ENCODE measurements at places on chromosomes 7 and 10.

DNA sequence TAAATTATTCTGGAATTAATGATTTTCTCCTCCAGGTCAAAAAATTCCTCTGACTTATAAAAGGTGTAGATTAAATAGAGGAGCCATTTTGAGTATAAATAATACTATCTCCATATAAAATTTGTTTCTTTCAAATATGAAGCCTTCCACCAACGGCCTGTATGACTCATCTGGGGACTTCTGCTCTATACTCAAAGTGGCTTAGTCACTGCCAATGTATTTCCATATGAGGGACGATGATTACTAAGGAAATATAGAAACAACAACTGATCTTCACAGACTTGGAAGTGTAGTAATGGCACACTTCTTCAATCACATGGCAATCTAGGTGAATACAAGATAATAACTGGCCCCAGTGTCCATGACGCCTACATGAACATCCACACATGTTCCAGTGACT is 335.6 kb upstream of the HGF start:
- no peak for DNase-seq

DNA sequence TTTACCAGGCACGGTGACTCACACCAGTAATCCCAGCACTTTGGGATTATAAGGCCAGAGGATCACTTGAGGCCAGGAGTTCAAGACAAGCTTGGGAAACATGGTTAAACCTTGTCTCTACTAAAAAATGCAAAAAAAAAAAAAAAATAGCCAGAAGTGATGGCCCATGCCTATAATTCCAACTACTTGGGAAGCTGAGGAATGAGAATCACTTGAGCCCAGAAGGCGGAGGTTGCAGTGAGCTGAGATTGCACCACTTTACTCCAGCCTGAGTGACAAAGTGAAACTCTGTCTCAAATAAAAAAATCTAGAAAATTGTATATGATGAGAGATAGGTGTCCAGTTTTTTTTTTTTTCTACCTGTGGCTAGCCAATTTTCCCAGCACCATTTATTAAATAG is 578.2 kb downstream of the ANKRD7 start:
- no peak for DNase-seq

GRCh38 chr10:92103376-92104090 is 180.0 kb downstream of the BTAF1 start:
- no peak for DNase-seq

GRCh38 chr7:122988333-122988732 is 7.2 kb downstream of the TAS2R16 start:
- no peak for DNase-seq

DNA sequence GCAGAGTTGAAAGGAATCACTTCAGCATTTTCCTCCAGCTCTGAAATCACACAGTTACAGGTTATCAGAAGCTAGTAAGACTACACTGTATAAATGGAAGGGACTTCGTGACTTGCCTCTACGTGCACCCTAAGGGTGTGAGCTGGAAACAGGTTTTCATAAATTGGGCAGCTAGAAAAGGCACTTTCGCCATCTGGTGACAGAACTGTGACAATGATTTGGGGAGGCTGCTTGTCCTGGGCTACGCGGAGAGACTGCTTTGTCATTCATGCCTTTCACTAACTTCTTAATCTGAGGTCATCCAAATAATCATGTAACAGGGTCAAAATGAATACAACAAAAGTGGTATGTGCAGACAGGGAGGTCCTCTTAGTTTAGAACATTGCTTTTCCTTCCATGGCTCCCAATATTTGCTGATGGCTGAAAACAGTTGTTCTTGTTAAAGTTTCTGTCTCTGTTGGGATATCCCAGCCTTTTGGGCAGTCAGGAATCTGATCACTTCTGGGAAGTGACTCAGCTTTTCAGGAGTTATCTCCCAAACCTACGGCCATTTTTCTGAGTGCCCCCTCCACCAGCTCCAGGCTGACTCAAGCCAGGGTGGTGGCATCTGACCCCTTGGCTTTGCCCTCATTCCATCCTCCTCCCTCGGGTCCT is 17.8 kb downstream of the VWC2 start:
- no peak for DNase-seq

- DNase-seq, result no peak
Measured at GRCh38 chr10:17918187-17918903, 33.4 kb upstream of the SLC39A12 start.

GRCh38 chr7:87152897-87153641 is 816 bp downstream of the DMTF1 start:
- no peak for DNase-seq

DNA sequence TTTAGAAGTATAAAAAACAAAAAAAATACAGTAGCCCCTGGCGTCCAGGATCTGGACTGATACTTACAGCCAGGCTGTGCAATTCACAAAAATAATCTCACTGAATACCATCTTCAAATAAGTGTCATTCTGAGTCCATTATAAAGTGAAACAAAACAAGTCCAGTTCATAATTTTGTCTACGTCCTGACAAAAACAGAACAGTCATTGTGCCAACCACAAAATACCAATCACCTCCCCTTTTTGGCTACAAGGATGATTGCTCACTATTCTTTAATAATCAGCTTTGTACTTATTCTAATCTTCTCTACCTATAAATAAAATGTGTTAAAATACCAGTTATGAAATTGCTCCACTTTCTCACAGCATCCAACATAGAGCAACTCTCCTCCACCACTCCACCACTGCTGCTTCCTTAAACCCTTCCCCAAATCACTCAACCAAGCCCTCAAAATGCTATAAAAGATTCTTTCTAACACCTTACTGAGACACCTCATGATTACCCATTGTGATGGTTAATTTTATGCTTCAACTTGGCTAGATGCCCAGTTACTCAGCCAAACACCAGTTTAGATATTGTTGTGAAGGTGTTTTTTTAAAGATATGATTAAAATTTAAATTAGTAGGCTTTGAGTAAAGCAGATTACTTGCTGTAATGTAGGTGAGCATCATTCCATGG is 479.8 kb upstream of the SEMA3A start:
- DNase-seq, result no peak

DNA sequence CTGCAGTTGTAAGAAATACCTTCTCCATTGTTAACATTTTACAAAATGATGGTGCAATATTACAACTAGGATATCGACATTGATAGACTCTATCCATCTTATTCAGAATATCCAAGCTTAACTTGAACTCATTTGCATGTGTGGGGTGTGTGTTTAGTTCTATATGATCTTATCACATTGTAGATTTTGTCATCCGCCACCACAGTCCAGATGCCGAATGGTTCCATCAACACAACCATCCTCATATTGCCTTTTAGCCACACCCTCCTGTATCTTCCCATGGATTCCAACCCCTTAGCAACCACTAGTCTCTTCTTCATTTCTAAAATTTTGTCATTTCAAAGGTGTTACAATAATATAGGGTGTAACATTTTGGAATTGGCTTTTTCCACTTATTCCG is 452.9 kb upstream of the AKR1E2 start:
- no peak for DNase-seq

- no peak for DNase-seq
Measured at GRCh38 chr7:75718390-75719031, 20.2 kb downstream of the HIP1 start.

DNA sequence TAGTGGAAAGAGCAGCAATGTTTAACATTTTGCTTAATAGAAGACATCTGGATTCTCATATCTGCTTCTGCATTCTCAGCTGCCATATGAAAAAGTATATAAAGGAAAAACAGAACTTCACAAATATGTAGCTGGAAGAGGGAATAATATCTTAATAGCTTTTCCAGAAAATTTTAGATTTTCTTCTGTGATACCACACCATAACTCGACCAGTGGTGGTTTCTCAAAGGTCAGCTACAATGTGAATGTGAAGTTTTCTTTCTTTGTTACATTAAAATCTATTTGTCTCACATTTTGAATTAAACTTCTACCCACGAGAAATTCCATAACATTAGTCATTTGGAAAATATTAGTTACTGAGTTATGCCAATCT is 339.8 kb downstream of the PARD3 start:
- no peak for DNase-seq

- DNase-seq, result no peak
Measured at GRCh38 chr10:60444494-60445064, 54.9 kb upstream of the ANK3 start.

DNA sequence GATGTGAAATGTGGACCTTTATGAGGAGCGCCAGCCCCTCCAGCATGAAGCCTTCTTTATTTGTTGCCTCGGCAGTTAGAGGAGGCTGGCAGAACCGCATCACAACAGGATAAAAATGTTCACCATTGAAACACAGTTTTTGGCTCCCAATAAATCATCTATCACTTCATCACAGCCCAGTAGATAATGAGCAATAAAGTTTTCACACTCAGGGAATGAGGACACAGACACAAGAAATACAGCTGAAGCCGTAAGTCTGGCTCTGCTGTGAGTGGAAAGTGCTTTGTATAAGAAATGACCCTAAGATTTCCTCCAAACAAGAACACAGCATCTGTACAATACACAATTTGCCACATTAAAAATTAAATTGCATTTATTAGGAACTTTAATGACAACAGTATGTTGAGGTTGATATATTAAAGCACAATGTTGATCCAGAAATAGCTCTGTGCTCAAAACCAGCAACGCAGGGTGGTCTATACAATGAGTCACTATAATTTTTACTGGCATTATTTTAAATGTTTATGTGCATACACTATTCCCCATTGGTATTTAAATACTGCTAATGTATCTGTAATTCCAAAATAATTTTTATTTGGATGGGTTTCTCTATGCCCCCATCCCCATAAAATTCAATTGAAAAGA is 301.8 kb upstream of the MGMT start:
- no peak for DNase-seq

GRCh38 chr10:15293862-15294842 is 76.9 kb downstream of the FAM171A1 start:
- DNase-seq, result no peak

DNA sequence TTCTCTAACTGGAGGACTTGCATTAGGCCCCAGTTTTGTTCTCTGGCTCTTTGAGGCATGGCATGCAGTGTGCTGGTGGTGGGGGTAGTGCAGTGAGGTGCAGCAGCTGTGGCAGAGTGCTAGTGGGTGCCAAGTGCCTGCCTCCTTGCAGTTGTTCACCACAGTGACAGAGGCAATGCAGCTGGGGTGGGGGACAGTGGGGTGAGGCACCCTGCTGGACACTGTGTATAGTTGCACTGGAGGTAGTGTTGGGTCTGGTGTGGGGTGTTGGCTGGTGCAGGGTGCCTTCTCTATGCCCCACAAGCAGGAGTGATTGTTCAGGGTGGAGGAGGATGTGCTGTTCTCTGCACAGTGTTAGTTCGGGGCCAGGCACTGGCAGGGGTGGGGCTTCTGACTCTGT is 21.7 kb upstream of the KEL start:
- DNase-seq, result no peak

- no peak for DNase-seq
Measured at GRCh38 chr10:775245-776075, 86.0 kb upstream of the DIP2C start.

DNA sequence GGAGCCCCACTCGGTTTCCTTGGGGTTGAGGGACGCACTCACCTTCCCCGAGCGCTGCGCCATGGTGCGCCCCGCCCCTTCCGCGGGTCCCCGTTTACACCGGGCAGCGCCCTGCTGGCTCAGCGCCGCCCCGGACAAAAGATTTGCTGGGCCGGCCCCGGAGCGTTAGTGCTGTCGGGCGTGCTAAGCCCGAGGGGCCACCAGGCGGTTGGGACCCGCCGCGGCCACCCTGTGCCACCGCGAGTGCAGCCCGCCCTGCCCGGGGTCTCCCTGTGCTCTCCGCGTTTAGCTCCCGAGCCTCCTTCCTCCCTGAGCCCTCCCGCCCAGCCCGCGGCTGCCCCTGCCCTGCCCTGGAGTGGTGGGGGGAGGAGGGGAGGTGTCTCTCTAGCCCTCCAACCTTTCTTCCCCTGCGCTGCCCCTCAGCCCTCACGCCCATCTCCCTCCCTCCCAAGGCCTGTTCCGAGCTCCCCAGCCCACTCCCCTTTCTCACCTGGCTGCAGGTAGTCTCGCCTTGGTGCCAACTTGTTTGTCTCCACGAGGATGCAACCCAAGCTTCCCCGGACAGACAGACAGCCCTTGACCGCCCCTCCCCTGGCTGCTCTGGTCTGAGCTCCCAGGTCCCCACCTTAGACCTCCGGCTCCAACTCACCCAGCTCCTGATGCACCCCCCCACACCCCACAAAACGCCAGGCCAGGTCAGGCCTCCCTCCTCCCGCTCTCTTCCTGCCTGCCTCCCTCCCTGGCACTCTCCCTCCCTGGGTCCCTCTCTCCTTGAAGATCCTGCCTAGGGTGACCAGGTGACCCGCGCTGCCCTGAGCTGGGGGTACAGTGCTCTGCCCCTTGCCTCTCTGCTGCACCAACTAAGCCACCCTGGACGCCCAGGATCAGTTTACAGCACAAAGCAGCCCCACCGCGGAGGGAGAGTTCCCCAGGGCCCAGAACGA is at the start of gene CRYGN:
CRYGN (minus strand) TSS at position 287 of the 944 bp plus-strand sequence; CDS start at position 63, 224 bp downstream.
- DNase-seq, result no peak

- DNase-seq, result no peak
Measured at GRCh38 chr7:25026156-25026555, 46.2 kb upstream of the OSBPL3 start.

DNA sequence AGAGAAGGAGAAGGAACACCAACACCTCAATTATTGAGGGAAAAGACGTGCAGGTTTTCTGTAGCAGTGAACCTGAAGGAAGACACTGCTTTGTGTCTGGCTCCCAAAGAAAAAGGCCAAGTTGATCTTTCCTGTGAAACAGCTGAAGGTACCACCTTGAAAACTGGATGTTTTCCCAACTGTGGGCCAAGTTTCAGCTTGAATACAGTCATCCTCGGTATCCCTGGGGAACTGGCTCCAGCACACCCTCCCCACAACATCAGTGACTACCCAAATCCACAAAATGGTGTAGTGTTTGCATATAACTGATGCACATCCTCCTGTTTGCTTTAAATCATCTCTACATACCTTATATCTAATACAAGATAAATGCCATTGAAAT is 297.0 kb upstream of the PITRM1 start:
- DNase-seq, result no peak

DNA sequence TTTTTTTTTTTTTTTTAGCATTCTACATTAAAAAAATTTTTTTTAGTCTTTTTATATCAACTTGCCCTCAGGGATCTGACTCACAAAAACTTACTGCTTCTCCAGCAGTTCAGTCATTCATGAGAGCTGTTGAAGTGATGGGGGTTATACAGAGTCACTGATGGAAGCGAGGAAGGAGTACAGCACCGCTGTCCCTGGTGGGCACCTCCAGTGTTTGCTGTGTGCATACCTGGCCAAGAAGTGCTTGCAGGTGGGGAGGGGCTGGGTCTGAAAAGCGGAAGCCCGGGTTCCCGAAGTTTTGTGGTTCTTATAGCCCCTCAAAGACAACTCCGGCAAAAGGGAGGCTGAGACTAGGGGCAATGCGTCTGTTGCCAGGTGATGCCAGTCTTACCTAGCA is 46.2 kb downstream of the MINDY4 start:
- DNase-seq, result no peak

DNA sequence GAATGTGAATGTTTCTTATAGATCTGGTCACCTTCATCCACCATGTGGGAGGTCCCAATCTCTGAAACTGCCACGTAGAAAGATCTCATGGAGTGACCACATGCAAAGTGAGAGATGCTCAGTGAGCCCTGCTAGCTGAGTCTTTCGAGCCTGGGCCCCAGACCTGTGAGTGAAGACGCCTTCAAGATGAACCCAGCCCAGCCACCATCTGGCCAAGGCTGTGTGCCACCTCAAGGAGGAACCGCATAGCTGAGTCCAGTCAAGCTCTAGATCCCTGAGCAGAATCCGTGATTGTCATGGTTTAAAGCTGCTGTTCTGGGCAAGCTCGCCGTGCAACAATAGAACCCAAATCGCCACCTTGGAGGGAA is 20.2 kb upstream of the PPIF start:
- no peak for DNase-seq
